Stimulated activated CD4-positive, alpha-beta T cell treated with anti-CD3 and anti-CD28 coated beads, Interleukin-15, amount 100 ng/mL, for 1 hour (primary cell): ENCODE measurements at places on chromosomes 4 and X.

- no peak for DNase-seq
Observed at GRCh38 chrX:72001906-72002305, 91.3 kb downstream of the NHSL2 start.

GRCh38 chr4:3417448-3417847, 24.3 kb upstream of the HGFAC start:
- no peak for DNase-seq

DNA sequence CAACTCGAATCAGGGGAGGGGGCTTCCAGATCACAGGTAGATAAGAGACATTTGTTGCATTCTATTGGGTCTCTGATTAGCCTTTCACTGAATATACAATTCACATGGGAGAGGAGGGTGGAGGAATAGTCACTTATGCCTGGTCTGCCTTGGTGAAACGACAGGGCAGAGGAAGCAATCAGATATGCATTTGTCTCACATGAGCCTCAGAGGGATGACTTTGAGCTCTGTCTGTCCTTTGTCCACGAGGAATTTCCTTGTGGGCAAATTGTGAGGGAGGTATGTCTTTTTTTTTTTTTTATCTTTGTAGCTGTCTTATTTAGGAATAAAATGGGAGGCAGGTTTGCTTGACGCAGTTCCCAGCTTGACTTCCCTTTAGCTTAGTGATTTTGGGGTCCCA, 28.5 kb upstream of the TMSB4X start:
- DNase-seq, result no peak

GRCh38 chr4:17688011-17688441, 73.6 kb downstream of the MED28 start:
- DNase-seq, result no peak

DNA sequence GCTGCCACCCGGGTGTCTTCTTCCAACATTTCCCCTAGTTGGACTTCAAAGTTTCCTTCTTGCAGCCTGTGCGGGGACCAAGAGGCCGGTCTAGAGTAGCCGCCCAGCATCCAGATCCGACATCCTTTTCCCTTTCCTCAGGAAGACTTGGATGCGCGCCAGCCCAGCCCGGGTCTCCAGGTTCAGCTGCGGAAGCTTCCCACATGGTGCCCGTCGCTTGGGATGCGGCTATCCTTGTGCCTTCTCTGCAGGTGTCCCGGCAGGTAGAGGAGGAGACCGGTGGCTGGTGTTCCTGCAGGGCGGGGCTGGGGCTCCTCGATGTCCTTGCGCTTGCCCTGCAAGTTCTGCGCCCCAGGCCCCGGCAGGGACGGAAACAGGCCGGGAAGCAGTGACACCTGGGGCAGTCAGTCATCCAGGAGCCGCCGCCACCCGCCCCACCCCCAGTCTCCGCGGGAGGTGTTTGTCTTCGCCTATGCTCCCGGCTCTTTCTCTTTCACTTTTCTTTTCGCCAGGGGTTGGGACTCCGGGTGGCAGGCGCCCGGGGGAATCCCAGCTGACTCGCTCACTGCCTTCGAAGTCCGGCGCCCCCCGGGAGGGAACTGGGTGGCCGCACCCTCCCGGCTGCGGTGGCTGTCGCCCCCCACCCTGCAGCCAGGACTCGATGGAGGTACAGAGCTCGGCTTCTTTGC, at the start of gene IL15:
IL15 (plus strand) TSS at position 502 of the 689 bp plus-strand sequence. CDS start 82,882 bp downstream, outside the sequence.
- DNase-seq, result peak; percentile 30

- DNase-seq, result no peak
Observed at GRCh38 chr4:38082021-38082420, 121.8 kb downstream of the PTTG2 start.

GRCh38 chr4:47942081-47942819, 27.9 kb upstream of the NFXL1 start:
- DNase-seq, result no peak

DNA sequence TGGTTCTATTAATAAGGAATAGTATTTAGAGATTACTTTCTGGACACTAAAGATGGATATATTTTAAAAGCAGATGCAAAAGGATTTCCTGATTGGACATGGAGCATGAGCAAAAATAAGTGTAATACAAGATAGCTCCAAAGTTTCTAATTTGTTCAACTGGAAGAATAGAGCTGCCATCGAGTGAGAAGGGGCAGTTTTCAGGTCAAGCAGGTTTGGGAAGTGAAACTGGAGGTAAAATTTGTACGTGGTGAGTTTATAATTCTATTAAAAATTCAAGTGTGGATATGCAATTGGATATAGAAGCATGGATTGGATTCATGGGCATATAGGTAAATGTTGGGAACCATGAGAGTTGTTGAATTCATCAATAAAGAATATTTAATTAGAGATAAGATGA, 31.8 kb downstream of the PRDM8 start:
- no peak for DNase-seq

DNA sequence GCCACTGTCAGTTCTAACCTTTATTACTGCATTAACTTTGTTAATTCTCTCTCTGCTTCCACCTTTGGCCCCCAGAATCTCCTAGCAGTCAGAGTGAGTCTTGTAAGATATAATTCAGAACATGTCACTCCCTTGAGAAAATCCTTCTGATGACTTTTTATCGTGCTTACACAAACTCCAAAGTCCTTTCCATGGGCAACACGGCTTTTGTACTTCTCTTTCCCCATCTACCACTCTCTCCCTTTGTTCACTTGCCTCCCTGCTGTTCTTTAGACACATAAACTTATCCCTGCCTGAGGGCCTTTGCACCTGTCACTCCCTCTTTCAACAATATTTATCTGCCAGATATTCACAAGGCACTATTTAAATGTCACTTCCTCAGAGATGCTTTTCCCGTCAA, 64.8 kb downstream of the MAOB start:
- DNase-seq, result no peak

- no peak for DNase-seq
Observed at GRCh38 chr4:141870152-141870551, 233.8 kb downstream of the IL15 start.

- no peak for DNase-seq
Observed at GRCh38 chr4:145805490-145805889, 125.5 kb downstream of the C4orf51 start.

DNA sequence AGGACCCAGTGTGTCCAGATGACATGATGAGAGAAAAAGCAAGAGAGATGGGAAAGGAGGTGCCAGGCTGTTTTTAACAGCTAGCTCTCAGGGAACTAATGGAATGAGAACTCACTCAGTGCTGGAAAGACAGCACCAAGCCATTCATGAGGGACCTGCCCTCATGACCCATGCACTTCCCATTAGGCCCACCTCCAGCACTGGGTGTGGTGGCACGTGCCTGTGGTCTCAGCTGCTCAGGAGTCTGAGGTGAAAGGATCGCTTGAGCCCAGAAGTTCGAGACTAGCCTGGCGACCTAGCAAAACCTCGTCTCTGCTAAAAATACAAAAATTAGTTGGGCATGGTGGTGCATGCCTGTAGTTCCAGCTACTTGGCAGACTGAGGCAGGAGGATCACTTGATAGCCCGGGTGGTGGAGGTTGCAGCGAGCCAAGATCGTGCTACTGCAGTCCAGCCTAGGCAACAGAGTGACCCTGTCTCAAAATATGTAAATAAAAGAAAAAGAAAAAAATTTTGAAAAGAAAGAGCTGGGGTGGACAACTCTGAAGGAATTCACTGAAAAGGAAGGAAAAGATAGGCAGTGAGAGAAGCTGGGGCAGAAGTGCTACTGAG, 50.9 kb downstream of the FAM193A start:
- DNase-seq, result no peak

DNA sequence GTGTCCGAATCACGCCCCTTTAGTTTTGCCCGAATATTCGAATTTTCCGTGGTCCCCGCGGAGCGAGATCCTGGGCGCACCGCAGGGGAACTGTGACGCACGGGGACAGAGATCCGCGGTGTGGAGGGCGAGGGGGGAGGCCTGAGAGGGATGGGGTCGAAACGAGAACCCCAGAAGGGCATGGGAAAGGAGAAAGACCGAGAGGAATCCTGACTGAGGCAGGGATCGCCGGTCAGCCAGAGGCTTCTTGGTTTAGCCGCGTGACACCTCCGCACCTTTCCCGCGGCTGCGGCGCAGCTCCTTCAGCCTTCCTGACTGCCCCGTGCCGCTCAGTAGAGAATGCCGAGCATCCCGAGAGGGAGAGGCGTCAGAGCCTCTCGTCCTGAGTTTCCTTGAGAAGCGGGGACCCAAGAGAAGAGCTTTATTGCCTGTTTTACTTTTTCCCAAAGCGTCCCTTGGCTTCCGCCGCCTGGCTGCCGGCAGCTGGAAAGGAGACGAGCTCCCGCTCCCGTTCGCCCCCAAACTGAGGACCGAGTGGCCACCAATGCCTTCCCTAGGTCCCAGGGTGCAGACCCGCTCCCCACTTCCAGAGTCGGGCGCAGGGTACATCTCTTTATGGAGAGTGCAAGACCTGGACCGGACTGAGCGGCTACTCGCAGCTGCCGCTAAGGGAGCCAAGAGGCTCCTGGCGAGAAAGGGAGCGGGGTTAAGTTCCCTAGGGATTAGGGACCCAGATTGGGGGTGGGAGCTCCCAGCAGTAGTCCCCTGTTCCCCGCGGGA, 911 bp upstream of the GPR50 start:
- no peak for DNase-seq

DNA sequence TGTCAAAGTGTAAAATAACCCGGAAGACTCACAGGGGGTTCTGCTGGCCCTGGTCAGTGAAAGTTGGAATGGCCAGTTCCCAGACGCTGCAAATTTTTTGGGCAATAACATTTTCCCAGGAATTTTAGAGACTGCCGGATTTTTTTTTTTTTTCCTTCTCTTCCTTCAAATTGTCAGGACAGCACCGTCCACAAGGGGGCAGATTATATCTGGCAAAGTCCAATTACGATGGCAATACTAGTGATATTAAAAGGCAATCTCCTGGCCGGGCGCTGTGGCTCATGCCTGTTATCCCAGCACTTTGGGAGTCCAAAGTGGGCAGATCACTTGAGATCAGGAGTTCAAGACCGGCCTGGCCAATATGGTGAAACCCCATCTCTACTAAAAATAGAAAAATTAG, 20.5 kb downstream of the SLC25A5 start:
- no peak for DNase-seq

GRCh38 chrX:131795442-131796229, 227.5 kb upstream of the STK26 start:
- DNase-seq, result no peak

DNA sequence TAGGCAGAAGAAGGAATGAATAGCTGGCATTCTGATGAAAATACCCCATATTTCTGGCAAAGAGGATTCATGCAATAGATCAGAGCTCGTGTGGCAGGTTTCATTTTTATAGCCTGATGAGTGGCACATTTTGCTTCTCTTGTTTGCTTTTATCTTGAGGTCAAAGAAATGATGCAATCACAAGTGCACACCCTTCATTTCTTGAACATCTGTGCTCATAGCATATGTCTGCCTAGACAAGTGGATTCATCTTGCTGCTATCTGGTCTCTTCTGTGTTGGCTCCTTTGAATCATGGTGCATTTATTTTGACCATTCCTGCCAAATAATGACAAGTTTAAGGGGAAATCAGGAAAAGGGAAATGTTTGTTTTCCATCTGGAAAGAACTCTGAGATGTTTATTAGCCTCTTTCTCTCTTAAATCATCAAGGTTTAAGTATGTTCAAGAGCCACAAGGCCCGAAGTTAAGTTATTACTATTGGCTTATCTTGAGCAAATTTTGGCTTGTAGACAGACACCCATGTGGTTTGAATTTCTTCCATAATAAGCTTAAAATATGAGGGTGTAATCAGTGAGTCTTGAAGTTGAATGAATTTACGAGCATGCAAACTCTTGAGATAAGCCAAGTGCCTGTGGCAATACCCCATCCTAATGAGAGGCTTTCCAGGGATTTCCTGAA, 59.3 kb upstream of the HS3ST1 start:
- DNase-seq, result no peak

DNA sequence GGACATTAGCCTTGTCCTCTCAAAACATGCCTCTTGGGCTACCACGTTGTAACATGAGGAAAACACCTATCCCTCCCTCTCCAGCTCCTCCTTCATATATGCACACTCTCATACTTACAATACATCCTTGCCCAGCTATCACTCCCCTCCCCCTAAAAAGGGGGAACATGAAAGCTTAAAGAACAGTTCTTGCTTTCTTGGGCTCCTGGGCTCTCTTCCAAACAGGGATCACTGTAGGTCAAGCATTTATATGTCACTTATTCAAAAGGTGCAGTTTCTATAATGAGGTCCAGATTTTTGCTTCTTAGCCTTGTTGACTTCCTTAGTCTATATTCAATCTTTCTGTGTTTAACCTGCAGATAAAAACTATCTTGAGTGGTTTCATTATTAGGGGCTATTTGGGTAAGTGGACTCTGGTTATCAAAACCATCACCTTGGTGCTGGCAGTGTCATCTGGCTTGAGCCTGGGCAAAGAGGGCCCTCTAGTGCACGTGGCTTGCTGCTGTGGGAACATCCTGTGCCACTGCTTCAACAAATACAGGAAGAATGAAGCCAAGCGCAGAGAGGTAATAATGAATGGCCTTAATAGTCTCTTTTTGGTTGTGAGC, 119.4 kb downstream of the AKAP4 start:
- DNase-seq, result no peak

- DNase-seq, result no peak
Observed at GRCh38 chrX:8668813-8669212, 63.1 kb downstream of the ANOS1 start.

DNA sequence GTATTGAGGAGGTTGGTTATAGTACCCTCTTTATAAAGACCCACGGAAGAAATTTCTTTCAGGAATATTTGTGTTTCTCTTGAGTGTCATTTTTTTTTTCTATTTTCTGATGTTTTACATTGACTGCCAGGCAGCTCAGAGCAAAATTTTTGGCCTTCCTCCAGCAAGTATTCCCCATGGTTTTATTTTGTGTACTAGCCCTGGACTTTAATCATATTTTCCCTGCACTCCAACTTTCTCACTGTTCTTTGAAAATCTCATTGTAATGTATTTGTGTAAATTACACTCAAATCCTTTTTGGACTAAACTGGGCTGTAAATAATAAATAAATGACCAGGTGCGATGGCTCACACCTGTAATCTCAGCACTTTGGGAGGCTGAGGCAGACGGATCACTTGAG, 45.6 kb upstream of the USP46 start:
- DNase-seq, result no peak

GRCh38 chr4:87679449-87680169, 29.5 kb downstream of the DMP1 start:
- DNase-seq, result no peak

DNA sequence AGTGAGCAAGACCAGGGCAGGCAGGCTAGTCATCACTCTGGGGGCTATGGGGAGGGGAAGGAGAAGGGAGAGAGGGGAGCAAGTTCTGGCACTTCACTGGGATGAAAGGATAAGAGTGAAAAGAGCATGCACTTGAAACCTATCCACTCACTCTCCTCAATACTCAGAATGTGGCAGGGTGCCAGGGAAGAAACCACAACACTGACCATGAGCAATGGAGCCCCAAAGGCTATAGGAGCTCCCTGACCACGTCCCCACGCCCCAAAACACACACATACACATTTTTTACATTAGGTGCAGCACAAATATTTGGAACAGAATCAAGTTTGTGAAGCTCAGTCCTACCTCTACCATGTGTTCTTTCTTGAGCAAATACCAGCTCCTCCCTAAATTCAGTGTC, 132.2 kb downstream of the IDS start:
- no peak for DNase-seq

DNA sequence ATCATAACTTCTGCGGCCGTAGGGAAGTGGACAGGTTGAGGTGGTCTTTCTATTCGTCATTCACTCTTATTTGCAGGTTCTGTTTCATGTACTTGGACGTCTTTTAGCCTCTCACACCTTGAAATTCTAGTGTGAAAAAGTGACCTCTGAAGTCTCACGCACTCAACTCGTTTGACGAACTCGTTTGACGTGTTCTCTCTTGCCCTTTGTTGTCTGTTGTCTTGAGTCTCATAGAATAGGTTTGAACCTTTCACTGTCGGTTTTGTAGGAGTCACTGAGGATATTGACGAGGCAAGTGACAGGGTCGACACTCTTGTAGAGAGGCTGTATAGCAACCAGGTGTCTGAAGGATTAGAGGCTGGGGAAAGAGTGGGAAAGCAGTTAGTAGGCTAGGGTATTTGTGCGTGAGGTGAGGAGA, 1.1 kb upstream of the PGRMC2 start:
- DNase-seq, result no peak
